Activated T-cell treated with anti-CD3 and anti-CD28 coated beads, Interleukin-2, amount 50 U/mL, for 24 hours (primary cell): ENCODE measurements at places on chromosomes 13 and 19.

DNA sequence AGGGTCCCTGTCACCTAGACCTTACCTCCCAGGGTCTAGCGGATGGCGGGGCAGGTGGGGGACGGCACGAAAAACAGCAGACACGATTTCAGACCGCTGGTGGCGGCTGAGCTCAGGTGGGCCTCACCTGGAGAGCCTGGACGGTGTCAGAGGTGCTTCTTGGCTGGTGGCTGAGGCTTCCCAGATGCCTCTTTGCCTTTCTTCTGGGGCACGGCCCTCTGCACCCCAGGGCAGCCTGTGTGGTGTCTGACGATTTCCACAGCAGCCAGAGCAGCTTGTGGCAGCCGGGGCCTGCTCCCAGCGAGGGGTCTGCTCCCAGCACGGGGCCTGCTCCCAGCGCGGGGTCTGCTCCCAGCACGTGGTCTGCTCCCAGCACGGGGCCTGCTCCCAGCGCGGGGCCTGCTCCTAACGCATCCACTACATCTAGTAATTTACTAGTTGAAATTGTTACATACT, 66.7 kb downstream of the ATP11A start:
- DNase-seq = no peak

DNA sequence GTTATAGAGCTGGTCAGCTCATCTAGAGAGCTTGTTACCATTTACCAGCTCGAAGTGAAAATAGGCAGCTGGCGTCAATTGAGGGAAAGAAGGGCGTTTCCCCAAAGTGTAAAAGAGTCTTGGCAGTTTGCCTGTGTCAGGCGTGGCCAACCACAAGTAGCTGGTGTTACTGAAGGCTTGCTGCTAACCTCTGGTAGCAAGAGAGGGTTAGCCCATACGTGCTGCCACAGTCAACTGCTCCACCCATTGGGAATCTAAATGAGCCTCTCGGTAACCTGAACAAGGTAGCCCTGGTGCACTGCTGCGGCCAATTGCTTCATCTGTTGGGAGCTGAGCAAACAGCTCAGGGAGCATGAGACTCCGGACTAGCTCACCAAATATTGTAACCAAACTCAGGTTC, 314.9 kb upstream of the SLITRK5 start:
- DNase-seq = no peak

GRCh38 chr19:2188708-2189385, 25.1 kb downstream of the DOT1L start:
- DNase-seq = no peak

GRCh38 chr19:33497131-33497777, 24.3 kb downstream of the PEPD start:
- DNase-seq = no peak

GRCh38 chr13:41117869-41118268, 14.7 kb downstream of the KBTBD6 start:
- DNase-seq = no peak
